ENCODE measurements at places on chromosomes 2 and 18.

DNA sequence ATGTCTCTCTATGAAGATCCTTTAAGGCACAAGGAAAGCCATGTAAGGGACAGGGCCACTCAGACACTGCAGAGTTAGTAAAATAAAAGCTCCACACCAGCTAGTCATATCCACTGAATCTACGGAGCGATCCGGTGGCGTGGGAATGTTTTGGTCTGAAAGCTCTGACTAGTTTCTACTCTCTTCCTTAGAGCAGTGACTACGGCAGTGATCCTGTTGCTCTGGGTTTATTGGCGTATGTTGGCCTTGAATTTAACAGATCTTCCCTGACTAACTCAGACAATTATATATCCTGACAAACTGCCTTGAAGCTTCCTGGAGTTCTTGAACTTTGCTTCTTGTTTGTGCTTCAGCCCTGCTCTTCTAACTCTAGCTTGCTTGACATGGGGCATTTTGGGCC lies 115.3 kb upstream of the FZD5 start:
- DNase-seq = no peak

DNA sequence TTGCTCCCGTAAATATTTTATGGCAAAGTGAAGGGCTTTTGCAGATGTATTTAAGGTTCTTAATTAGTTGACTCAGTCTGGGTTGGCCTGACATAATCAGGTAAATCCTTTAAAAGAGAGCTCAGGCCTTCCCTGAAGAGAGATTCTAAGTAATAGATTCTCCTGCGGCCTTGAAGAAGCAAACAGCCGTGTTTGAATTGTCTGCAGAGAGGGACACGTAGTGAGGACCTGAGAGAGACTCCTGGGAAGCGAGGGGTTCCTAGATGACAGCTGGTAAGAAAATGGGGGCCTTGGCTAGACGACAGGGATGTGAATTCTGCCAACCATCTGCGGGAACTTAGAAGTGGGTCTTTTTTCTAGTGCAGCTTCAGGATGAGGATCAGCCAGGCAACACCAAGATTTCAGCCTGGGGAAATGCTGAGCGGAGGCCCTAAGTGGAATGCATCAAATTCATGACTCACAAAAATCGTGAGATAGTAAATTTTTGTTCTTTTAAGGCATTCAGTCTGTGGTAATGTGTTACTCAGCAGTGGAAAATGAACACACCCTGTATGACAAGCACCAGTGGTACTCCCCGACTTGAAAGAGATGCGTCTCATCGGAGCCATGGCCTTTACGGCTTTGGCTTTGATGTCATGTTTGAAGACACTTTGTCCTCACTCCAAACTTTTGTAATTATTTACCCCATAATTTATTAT lies 62.1 kb upstream of the SMIM21 start:
- no peak for DNase-seq

DNA sequence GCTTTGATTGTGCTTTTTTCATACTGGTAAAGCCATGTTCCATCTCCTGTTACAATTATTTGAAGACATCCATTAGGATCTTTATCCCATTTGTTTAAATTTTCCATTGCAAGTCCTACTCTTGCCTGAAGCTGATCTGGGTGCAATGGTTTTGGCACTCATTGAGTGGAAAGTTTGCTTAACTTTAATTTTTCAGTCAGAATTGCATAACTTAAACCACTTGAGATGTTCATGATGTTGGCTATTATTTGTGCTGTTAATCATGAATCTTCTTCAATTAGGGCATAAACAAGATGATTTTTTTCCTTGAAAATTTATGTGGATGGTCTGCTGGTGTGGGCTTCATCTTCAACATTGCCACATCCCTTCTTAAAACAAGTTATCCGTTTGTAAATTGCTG lies 180.1 kb downstream of the ST6GAL2 start:
- no peak for DNase-seq

DNA sequence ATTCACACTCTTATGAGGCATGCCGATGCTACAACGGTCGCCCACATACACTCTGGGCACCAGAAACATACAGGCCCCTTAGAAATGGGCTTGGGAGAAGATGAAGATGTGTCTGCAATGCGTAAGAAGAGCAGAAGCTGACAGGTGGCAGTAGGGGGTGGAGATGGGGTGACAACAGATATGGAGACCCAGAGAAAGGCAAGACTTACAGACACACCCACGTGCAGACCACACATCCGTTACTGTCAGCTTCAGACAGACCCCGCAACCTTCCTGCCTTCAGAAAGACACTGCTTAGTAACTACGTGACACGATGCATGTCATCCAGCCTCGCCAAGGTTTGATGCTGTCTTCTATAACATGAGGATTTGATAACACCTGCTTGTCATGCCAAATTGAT lies 89.5 kb downstream of the ZFP36L2 start:
- no peak for DNase-seq

DNA sequence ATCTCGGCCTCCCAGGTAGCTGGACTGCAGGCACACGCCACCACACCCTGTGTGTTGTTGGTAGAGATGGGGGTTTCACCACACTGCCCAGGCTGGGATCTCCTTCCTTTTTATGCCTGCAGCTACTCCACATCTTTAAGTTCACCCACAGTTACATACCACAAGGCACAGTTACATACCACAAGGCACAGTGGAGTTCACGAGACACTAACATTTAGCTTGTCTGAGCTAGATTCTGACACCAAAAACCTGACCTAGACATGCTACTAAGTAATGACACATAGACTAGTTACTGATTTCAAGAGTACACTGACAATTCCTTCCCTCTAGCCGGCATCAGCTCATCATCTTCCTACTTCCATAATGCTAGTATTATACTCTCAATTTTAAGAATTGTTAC lies 4.3 kb downstream of the POLR2D start:
- no peak for DNase-seq

Measured in activated CD4-positive, CD25-positive, alpha-beta regulatory T cell treated with anti-CD3 and anti-CD28 coated beads, Interleukin-2, amount 50 U/mL, for 72 hours (primary cell).